ENCODE measurements at places on chromosomes 5 and 9. TPM values are rescaled to one million over a fixed set of nuclear protein-coding genes. Genes with fewer than 3 reads are reported as not detected.

Gene CENPK
- 81.0 TPM for total RNA-seq

Gene MED27
- total RNA-seq: 41.0 TPM

Gene INSL6
- not detected for total RNA-seq

Gene SMC2
- total RNA-seq: 51.9 TPM

Gene FOXI1
- total RNA-seq: not detected

Gene PCDHA7
- total RNA-seq: not detected

Gene TPM2
- 4.5 TPM for total RNA-seq

Gene GABRA1
- not detected for total RNA-seq

Gene IL33
- total RNA-seq: not detected

Gene ANKRD34B
- not detected for total RNA-seq

Gene SCGB3A1
- total RNA-seq: not detected

Gene PDZD2
- total RNA-seq: not detected

Gene TRIP13
- total RNA-seq: 37.2 TPM

Gene GABRA6
- not detected for total RNA-seq

Gene RC3H2
- 39.8 TPM for total RNA-seq

Gene EPB41L4B
- 2.0 TPM for total RNA-seq

Gene PCDHB7
- not detected for total RNA-seq

Gene PPP3R2
- not detected for total RNA-seq

Gene PCDHGA9
- 0.39 TPM for total RNA-seq

Gene CBY3
- 0.66 TPM for total RNA-seq

Gene OLFM1
- total RNA-seq: 0.47 TPM

Gene IFNB1
- total RNA-seq: 0.23 TPM

Gene FBXL7
- total RNA-seq: not detected

Gene TSSK1B
- total RNA-seq: not detected
